Inflammatory macrophage (primary cell): ENCODE measurements at places on chromosomes 3 and 15.

DNA sequence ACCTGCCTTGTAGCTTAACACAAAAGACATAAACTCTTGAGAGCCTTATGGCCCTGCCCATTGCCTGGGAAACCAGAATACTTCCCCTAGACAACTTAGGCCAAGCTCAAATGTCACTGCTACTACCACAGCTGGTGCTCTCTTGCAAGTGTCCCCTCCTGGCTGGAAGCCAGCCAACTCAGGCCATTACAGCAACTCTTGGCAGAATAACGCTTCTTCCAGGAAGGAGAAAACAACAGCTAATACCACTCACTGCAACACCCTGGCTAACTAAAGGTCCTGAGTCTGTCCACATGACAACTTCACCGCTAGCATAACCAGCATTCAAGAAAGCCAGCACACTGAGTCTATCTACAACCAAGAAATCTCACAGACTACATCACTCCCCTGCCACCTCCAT, 5.1 kb upstream of the B4GALT4 start:
- peak; percentile 12 for DNase-seq

GRCh38 chr3:141553055-141553454, 66.2 kb downstream of the RASA2 start:
- DNase-seq, result peak; percentile 51

DNA sequence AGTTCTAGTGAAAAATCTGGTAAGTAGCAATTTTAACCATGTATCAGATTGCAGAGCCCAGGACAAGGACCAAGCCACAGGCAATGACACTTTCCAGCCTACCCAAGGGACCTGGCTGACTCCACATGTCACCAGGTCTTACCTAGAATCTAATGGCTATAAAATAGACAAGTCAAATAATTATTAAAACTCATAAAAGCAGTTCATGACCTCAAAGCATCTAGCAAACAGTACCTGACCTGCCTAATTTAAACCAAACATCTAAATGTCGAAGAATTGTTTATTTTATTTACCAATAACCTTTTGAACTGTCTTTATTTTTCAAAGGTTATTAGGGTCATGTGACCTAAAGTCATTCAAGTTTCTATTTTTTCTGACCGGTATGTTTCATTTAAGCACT, 35.6 kb upstream of the MKRN3 start:
- no peak for DNase-seq

DNA sequence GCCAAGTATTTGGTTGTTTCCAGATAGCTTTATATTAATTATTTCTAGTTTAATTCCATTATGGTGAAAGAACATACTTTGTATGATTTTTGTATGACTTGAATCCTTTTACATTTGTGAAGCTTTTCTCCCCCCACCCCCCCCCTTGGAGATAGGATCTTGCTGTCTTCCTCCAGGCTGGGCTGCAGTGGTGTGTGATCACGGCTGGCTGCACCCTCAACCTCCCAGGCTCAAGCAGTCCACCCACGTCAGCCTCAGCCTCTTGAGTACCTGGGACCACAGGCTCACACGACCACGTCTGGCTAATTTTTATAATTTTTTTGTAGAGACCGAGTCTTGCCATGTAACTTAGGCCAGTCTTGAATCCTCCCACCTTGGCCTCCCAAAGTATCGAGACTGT, 29.5 kb downstream of the ARL8B start:
- no peak for DNase-seq

GRCh38 chr3:123792473-123793201, 91.5 kb downstream of the MYLK start:
- DNase-seq, result no peak

GRCh38 chr3:170778240-170779217, 91.5 kb downstream of the RPL22L1 start:
- no peak for DNase-seq

GRCh38 chr3:14984581-14985113, 37.3 kb downstream of the NR2C2 start:
- DNase-seq, result no peak

DNA sequence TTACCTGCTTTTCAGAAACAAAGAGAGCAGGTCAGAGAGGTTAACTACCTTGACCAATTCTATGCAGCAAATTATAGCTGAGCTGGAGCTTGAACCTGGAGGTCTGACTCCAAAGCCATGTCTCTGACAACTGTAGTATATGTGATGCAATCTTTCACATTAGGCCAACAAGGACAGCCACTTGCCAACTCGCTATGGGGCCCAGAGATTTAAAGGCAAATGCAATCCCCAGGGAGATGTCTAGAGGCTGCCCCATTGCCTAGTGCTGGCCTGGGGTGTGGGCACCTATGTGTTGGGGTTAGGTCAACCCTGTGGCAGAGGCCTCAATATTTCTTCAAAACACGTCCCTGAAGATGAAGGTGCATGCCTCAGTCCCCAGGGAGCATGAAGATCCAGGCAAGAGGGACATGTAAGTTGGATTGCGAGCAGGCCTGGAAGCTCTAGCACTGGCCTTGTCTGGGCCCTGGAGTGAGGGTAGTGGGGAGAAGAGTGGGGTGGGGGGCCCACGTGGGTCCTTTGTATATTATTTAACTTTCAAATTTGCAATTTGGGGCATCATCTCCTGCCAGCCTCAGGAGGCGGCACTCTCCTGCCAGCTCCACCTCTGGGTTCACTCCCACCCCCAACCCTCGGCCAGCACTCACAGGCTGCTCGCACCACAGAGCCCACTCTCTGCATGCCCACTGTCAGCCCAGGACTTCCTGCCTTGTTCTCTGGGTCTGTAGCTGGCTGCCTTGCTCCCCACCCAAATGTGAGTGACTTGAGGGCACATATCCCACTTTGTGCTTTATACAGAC, 64.3 kb downstream of the SLC12A8 start:
- no peak for DNase-seq

DNA sequence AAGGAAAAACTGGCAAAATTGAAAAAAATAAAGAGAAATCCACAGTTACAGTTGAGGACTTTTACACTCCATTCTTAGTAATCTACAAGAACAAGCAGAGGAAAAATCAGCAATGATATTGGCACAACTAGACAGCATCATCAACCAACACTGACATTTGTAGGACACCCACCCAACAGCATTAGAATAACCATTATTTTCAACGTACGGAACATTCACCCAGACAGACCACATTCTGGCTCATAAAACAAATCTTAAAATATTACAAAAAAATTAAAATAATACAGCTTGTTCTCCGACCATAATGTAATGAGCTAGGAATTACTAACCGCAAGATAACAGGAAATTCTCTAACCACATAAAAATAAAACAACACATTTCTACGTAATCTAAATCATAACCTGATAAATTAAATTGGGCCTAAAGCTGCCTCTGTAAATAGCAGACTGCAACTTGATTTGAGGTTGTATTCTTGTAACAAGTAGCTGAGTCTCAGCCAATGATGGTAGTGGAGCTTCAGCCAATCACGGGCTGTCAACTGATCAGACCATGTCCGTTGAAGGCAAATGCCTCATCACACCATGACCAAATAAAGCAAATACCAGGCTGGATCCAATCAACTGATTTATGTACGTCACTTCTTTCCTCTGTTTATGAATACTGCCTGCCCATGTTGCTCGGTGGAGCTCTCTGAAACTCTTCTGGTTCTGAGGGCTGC, 9.2 kb downstream of the PLSCR4 start:
- no peak for DNase-seq

GRCh38 chr3:76765511-76765910, 274.4 kb upstream of the ROBO2 start:
- DNase-seq, result no peak

GRCh38 chr3:198107840-198108734, 148.1 kb downstream of the LMLN start:
- no peak for DNase-seq

DNA sequence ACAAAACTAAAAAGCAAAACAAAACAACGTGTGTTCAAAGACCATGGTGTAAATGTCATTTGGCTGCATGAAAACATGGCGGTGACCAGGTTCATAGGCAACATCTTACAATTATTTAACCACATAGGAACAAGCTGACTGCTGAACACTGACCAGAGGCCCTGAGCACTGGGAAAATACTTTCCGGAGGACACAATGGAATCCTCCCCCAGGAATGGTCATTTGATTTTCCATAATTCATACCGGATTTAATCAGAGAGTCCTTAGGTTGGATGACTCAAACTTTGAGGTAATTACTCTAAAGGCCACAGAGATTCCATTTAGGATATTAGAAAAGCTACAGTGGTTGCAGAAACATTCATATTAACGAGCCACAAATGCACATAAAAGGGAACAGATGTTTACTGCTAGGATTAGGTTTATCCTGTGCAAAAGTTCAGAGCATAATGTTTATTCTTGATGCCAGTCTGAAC, 254.7 kb downstream of the NR1D2 start:
- DNase-seq, result no peak

DNA sequence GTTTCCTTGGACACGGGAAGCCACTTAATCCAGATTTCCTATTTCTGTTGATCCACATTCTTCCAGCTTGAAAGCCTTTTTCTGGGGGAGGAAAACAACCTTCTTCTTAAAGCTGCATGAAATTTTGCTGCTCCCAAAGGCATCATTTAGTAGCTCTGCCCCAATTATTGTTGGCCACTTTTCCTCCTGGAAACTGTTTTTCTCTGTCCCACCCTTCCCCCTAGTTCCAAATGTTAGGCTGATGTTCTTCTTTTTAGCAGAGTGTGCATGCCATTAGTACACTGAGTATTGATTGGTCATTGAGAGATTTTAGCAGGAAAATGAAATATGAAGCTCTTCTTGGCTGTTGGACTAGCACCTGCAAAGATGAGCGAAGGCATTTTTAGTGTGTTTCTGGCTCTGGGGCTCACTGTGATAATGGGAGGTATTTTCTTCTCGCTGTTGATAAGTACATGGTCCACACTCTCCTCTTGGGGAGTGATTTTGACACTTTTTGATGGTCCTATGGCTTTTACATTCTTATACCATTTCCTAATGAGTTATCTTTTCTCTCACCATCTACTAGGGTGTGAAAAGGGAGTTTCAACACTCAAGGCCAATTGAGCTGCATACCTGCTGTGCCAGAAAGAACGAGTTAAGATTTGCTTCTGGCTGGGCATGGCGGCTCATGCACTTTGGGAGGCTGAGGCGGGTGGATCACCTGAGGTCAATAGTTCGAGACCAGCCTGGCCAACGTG, 200.5 kb downstream of the PTPRG start:
- DNase-seq, result no peak

DNA sequence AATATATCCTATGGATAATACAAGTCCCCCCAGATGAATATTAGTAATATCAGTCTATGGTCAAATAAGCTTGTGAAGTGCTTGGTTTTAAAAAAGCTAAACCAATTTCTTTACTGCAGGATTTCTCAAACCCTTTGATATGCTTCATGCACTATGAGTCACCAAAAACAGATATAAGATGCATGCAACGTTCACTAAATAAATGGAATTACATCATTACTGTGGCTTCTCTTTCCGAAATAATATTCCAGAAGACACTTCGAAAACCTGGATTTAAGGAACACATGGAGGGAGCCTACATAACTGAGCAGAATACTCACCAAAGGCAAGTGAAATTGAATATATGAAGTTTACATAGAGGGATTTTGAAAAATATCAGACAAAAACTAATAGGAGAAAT, 126.3 kb upstream of the ABI3BP start:
- DNase-seq, result no peak

DNA sequence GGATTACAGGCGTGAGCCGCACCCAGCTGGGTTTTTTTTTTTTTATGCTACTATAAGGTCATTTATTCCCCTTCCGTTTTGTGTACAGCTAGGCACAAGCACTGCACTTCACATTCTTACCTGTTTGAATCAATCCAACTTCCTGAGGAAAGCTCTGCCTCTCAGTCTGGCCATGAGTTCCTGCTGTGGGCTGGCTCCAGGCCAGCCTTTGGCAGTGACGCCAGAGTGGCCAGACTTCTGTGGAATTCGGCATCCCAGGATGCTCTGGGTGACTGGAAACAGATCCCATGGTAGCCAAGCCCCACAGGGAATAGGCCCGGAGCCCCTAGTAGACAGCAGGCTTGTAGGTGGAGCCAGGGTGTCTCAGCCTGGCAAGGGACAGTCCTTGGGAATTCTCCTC, 21.5 kb upstream of the TIMP4 start:
- DNase-seq, result peak; percentile 24

GRCh38 chr15:67674983-67675382, 132.5 kb downstream of the MAP2K5 start:
- DNase-seq, result no peak

- no peak for DNase-seq
Measured at GRCh38 chr15:31342781-31343626, 16.4 kb downstream of the KLF13 start.

- DNase-seq, result peak; percentile 27
Measured at GRCh38 chr3:24521420-24522145, 26.9 kb upstream of the THRB start.
